ENCODE measurements at places on chromosomes 3 and 15.

DNA sequence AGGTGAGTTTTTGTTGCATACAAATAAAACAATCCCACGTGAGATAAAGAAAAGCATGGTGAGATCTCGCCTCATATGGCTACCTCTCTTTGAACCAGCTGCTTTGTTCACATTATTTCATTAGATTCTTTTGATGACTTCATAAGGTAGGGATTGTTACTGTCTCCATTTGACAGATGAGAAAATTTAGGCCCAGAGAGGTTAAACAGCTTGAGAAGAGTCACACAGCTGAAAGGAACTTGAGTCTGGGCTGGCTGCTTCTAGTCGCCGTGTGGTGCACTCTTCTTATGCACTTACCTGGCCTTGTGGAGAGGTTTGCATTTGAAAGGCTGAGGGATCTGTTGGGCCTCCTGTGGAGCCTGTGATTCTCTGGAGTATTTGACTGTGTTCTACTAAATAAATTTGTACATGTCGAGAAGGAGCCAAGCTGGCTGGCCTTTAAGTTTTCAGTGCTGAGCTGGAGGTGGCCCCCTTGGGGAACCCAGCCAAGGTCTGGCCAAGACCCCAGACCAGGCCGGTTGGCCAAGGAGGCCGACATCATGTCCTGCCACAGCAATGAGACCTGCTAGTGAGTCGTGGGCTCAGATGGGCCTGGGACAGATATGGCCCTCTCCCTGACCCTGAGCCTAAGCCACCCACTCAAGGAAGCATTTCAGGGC is 125.1 kb downstream of the SMAD6 start:
- no peak for DNase-seq

GRCh38 chr3:169578381-169579024 is 85.0 kb downstream of the MECOM start:
- no peak for DNase-seq

GRCh38 chr15:57189466-57189865 is 186.8 kb upstream of the CGNL1 start:
- DNase-seq, result no peak

GRCh38 chr15:41873711-41874110 is 20.1 kb downstream of the SPTBN5 start:
- DNase-seq, result no peak

- DNase-seq, result no peak
Measured at GRCh38 chr15:62888623-62889022, 153.9 kb upstream of the TPM1 start.

DNA sequence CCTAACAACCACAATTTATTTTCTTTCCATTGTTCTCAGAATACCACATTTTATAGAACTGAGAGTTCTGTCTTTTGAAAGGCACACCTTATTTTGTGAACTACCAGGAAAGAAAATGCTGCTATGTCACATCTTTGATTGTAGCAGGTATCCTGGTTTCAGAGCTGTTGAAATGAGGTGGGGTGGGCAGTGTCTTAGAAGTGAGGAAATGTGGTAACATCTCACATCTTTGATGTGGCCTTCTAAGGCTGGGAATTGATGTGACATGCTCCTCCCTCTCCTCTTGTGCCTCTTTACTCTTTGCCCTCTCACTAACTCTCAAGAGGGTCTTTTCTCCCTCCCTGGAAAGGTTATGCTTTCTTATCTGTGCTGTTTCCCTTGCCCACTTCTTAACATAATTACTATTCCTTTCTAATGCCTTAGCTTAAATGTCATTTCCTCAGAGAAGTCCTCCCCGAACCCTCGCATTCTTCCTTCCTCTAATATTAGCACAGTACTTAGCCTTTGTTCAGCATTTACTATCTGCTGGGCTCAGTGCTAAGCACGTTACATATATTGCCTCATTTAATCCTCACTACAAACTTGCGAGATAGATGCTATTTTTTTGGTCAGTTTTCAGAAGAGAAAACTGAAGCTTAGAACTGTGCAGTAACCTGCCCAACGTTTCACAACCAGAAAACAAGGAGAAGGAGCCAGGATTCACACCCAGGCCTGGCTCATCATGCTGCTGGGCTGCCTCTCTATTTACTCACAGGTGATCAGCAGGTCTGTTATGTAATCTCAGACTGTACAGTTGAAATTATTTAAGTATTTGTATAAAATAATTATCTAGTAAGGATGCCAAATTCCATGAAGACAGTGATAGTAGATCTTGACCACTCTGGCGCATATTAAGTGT is 24.0 kb upstream of the SPTSSB start:
- no peak for DNase-seq

- DNase-seq, result no peak
Measured at GRCh38 chr15:43266834-43267233, at the start of gene TGM5. TGM5 (minus strand) TSS chr15:43266928; CDS start chr15:43266849, 79 bp downstream.

- no peak for DNase-seq
Measured at GRCh38 chr3:54826251-54826691, 101.6 kb downstream of the LRTM1 start.

All from T follicular helper cell (primary cell).